ENCODE measurements at places on chromosomes 12 and 14.

DNA sequence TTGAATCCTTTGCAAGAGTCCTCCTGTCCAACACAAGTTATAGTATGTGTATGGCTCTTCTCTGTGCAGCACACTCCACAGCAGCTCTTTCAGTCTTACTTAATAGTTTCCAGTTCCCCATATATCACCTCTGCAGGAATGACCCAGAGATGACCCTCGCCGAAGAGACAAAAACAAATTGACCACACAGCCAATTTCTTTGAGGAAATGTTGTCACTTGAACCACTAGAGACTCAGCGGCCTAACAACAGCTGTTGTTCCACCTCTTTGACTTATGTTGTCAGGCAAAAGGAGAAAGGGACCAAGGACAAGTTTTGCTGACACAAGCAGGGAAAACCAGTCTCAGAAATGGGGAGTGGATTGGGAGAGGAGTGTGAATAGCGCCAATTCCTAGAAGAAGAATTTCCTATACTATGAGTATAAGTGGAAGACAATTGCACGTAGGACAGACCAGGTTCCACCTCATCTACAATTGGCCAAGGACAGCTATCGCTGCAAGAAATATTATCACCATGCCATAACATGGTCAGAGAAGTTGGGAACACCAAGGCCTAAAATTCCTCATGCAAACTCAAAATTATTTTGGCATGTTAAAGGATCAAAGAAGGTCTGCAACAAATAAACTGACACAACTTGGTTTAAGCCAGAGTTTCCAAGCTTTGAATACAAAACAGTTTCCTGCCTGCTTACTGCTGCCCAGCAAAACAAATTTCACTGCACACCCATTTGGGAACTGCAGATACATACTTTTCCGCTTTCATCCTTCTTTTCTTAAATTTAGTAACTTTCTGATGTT is 41.7 kb upstream of the ITPR2 start:
- no peak for DNase-seq

GRCh38 chr12:63013302-63013701 is 78.4 kb upstream of the PPM1H start:
- DNase-seq = no peak

- DNase-seq = no peak
Measured at GRCh38 chr14:38762426-38762825, 340.6 kb downstream of the SEC23A start.

- no peak for DNase-seq
Measured at GRCh38 chr14:100314724-100315123, 8.4 kb upstream of the SLC25A47 start.

- no peak for DNase-seq
Measured at GRCh38 chr12:67413577-67413976, 144.4 kb downstream of the CAND1 start.

GRCh38 chr12:46952880-46953483 is 126.4 kb upstream of the PCED1B start:
- DNase-seq = no peak

DNA sequence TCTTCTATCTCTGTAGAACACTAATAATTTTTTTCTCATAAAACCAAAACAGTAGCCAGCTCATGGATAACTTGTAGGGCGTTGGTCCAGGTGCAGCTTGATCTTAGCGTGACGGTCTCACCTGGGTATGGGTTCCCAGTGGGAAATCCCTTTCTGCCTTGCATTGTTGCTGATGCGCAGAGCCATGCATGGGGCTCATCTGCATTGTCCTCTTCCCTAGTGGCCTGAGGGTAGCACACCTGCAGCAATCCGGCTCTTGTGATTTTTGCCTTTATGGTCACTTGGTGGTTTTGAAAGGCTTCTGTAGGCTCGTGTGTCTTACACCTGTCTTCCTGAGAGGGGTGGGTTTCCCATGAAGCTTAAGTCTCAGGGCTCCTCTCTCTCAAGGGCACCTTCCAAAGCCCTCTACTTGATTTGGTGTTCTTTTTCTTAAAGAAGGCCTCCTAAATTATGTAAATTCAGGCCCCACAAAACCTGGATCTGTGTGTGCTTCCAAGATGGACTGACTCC is 130.6 kb downstream of the PRKCH start:
- DNase-seq = no peak

DNA sequence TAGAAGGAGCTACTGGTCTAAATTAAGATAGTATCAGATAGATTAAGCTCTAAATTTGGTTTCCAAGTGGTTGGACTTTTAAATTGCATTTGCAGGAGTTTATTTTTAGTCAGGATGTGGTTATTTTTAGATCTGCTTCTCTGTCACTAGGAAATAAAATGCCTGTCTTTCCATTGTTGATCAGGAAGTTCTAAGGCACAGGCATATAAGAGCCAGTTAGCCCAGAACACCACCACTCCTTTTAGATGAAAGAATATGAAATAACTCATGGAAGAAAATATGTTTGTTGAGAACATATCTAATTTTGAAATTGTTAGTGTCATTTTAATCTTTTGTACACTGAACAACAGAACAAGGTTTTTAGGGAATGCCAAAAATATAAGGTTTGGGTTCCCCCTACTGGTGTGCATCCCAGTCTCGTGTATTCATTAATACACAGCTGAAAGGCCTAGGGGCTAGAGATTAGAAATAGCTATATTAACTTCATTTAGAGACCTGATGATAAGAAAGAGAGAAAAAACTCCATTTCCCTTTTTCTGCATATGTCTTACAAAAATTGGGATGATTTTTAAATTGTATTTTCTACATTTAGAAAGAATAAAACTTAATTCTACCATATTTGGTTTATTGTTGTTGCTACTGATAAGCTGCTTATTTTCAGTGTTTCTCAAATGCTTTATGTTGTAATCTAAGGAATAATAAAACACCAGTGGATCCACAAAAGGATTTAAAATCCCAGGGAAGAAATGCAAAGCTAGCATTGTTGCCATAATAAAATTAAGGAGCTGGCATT is 67.2 kb downstream of the RIC8B start:
- DNase-seq = no peak
